ENCODE measurements at places on chromosomes 6 and 20.
A peak's percentile ranks its signal among the peaks of the same experiment; 100 is the strongest.

- no peak for DNase-seq
Observed at GRCh38 chr6:25022140-25022553, 86.4 kb upstream of the RIPOR2 start.

DNA sequence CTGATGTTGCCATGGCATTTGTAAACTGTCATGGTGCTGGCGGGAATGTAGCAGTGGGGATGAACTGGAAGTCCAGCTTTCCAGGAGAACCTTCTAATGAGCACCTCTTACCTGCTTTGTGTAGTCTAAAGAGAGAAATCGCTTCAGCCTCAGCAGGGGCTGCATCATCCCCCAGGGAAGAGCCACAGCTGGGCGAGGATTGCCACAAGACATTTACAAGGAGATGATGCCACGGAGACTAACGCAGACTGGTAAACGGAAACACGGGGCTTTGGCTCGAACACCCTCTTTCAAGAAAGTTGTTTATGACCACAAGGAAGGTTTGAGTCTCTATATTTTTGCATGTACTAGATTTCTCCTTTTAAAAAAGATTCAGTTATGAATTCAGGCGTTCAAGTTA is 72.9 kb downstream of the CDH26 start:
- no peak for DNase-seq

- DNase-seq, result no peak
Observed at GRCh38 chr20:10982692-10983091, 308.9 kb upstream of the JAG1 start.

GRCh38 chr20:18258126-18258860 is 30.0 kb upstream of the ZNF133 start:
- no peak for DNase-seq

GRCh38 chr20:815914-816606 is 17.5 kb upstream of the FAM110A start:
- peak; percentile 46 for DNase-seq

DNA sequence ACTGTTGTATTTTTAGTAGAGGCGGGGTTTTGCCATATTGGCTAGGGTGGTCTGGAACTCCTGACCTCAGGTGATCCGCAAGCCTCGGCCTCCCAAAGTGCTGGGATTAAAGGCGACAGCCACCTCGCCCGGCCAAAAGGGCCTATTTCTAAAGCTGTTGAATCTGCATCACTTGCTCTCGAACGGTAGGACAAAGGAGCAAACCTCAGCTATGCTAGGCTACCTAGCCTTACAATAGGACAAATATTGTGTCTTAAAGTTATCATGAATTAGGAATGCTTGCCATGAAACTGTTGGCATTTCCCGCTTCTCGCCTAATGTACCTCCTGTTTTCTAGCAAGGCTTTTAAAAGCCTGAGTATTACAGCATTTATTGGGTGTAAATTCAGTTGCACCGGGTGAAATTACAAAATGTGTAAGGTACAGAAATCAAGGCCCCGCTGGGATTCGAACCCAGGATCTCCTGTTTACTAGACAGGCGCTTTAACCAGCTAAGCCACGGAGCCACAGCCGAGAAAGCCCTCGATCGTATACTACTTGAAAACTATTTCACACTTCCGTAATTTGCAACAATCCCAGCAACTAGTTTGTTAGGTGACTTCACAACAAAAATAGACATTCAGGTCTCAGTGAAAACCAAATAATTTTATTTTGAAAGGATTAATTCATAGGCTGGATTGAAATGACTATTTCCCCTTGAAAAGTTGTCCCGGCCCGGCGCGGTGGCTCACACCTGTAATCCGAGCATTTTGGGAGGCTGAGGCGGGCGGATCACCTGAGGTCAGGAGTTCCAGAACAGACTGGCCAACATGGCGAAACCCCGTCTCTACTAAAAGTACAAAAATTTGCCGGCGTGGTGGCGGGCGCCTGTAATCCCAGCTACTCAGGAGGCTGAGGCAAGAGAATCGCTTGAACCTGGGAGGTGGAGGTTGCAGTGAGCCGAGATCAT is 211.6 kb upstream of the ZNF184 start:
- DNase-seq, result no peak

DNA sequence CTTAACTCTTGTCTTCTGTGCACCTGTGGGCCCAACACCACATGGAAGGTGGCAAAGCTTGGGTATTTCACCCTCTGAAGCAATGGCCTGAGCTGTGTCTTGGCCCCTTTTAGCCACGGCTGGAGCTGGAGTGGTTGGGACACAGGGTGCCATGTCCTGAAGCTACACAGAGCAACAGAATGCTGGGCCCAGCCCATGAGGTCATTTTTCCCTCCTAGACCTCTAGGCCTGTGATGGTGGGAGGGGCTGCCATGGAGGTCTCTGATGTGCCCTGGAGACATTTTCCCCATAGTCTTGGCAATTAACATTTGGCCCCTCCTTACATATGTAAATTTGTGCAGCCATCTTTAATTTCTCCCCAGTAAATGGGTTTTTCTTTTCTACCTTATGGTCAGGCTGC is 620.8 kb downstream of the RFPL4B start:
- DNase-seq, result no peak

DNA sequence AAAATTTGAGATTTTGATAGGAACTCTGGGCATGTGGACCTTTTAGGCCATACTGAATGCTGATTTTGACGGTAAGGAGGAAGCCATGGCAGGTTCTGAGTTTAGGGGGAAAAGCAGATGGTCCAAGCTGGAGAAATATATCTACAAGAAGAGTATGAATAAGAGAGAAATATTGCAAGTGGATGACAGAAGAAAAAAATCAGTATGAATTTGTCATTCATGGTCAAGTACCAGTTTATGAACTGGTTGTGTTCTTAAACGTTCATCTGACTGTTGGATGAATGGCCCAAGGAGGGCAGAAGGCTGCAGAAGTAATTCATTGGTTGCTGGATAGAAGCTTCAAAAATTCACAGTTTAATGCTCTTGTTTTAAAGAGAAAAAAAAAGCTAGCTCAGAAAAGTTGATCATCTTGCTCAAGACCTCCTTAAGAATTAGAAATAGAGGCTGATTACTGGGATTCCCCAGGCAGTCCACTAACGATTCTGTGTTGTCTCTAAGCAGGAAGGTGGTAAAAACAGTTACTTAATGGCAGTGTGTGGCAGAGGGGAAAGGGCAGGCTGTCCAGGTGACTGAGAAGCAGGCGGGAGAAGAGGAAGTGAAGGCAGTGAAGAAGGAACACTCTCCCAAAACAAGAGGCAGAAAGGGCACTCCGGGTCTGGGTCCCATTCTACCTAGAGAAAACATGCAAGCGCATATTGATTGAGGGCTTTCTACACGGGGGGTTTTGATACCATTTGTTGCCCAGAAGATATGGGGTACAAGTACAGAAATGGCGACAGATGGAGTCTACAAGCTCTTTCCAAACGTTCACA is 2.0 kb upstream of the DUSP22 start:
- DNase-seq, result no peak

- DNase-seq, result no peak
Observed at GRCh38 chr6:132746048-132746447, 11.7 kb downstream of the VNN2 start.

DNA sequence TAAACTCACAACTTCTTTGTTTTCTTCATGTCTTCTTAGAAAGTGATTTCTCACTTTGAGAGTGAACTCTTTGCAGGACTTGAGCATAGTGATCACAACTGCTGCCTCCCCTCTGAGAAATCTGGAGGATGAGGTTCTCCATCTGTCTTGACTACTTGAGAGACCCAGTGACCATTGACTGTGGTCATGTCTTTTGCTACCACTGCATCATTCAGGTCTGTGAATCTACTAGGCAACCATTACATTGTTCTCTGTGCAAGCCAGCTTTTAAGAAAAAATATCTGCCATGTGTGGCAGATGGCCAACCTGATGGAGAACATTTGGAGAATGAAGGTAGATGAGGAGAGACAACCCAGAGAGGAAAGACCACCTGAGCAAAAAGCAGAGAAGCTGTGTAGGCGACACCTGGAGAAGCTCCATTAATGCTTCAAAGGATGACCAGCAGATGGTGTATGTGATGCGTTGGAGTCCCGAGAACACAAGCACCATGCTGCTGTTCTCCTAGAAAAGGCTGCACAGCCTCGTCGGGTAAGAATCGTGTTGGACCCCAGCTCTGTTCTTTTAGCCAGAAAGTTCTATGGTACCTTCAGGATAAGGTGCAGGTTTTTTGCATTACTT is 25.1 kb upstream of the TRIM26 start:
- DNase-seq, result no peak

DNA sequence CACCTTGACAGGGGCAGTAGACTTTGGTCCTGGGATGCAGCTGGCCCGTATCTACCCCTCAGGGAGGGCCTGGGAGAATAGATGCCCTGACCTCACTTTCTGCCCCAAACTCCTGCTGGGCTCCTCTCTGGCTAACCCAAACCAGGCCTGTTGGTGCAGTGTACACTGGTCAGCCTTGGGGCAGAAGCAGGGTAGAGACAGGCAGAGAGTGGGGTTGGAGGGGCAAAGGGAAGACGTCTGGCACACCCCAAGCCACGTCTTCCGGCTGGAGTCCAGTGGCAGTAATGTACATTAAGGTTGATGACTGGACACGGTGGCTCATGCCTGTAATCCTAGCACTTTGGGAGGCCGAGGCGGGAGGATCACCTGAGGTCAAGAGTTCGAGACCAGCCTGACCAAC is 9.3 kb downstream of the DDR1 start:
- no peak for DNase-seq

DNA sequence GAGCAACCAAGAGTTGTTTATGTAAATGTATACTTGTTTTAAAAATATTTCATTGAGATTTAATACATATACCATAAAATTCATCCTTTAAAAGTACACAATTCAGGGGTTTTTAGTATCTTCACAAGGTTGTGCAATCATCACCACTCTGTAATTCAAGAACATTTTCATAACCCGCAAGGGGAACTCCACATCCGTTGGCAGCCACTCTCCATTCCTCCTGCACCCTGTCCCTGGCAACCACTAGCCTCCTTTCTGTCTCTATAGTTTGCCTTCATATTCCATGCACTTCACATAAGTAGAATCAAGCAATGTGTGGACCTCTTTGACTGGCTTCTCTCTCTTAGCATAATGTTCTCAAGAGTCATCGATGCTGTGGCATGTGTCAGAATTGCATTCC is 104.2 kb upstream of the PDE10A start:
- DNase-seq, result no peak

- no peak for DNase-seq
Observed at GRCh38 chr6:141809901-141810300, 322.8 kb upstream of the GJE1 start.

DNA sequence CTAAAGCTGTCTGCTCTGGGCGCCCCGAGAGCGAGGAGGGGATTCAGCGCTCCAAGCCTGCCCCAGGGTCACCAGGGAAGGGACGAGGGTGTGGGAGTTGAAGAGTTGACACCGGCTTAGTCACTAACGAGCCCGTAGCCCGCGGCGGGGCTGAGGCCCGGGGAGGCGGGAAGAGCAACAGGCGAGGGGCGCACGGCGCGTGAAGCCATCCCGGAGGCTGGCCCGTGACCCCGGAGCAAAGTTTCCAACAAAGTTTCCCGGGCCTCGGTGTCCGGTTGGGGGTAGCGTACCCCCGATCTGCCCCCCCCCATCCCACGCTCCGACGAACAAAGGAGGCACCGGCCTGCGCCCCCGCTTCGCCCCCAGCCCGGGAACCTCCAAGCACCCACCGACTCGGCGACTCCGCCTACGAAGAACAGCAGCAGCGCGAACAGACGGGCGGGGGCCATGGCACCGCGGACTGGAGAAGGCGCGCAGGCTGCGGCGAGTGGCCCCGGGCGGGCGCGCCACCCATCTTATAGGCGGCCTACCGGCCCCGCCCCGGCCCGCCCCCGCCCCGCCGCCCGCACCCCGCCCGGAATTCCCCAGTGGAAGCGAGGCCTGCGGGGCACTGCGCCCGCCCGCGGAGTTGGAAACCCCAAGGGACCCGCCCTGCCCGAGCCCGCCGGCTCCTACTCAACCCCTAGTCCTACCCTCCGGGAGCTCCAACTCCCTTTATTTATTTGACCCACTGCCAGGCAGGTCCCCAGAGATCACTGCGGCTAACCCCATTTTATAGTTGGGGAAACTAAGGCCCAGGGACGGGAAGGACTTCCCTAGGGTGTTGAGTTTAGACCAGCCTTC is at the start of gene SDC4:
TSS of gene SDC4 (minus strand) at position 489 of the 843 bp plus-strand sequence. CDS start at position 449, 40 bp downstream.
- DNase-seq, result no peak

- peak; percentile 48 for DNase-seq
Observed at GRCh38 chr20:50794846-50795634, at the start of gene BCAS4. TSS of gene BCAS4 (plus strand) at chr20:50795061. CDS start at chr20:50795084, 23 bp downstream.

All from NCI-H1092 (cell line).